ENCODE measurements at places on chromosomes 5 and 9.

DNA sequence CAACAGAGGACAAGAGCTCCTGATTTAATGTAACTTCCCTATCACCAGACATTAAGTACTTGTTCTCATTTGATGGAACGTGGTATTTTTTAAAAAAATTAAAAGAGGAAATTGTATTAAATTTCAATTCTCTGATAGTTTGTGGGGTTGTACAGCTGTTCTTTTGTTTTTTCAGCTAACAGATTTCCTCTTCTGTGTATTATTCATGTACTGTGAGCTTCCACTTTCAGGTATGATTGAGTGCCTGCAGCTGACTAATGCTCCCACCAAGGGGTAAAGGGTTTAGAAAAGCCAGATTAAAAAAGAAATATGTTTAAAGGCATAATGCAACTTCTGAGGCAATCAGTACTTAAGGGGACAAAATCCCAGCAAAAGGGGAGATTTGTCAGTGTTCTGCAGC, 117.7 kb upstream of the ACTBL2 start:
- no peak for DNase-seq

- DNase-seq: no peak
Observed at GRCh38 chr9:135356021-135356420, 123.6 kb upstream of the PPP1R26 start.

- no peak for DNase-seq
Observed at GRCh38 chr5:22431840-22432239, 421.3 kb downstream of the CDH12 start.

- DNase-seq: peak; percentile 48
Observed at GRCh38 chr9:95004411-95005277, 278.1 kb downstream of the AOPEP start.

DNA sequence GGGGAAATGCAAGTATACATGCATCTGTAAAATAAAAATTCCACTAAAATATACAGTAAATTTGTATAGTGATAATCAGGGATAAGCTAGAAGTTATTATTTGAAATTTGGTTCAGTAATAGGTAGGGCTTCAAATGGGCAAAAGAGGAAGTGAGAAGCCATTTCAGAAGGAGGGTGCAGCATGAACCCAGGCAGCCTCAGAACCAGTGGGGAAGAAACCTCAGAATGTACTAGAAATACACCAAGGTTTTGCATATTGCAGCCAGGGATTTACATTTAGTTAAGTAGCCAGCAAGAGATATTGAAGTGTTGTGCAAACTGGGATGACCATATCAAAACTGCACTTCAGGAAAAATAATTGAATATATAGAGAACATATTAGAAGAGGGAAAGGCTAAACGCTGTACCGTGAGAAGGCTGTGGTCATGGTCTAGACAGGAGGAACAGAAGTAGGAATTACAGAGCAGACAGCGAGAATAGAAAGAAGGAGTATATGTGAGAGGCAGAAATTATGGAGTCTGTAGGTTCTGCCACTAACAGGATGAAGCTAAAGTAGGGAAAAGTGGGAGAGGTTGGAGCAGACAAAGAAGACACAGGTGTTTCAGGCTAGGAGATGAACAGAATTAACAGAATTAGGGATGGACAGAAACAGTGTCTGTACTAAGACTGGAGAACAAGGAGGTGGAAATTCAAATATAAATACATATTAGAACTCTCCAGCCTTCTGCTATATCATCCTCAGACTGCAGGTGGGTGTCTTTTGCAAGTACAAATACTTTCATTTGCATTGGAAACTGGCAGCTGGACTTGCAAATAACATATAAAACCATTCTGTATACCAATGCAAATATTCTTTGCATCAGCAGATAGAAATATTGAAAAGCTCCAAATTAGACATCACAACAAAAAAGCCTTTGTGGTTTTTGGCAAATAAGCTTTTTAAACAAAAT, 335.6 kb downstream of the ZNF608 start:
- no peak for DNase-seq

GRCh38 chr5:78779262-78779661, 130.7 kb upstream of the LHFPL2 start:
- DNase-seq: no peak

DNA sequence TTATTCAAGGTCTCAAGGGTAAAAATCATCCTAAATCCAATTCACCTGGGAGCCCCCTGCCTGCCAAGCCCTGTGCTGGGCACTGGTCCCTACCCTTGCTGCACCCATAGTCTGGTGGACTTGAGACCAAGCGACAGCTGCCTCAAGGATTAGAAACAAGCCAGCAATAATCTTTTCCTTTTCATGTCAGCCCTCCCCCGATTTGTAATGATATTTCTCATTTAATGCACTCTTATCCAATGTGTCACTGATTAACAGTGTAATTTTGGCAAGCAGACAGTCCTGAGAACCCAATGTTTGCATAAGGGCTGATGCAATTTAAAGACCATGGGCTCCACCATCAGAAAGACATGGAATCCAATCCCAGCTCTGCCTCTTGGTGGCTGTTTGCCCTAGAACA, 108.9 kb downstream of the ACTL7B start:
- DNase-seq: no peak

GRCh38 chr9:8762479-8763085, 963.0 kb upstream of the DMAC1 start:
- DNase-seq: no peak

DNA sequence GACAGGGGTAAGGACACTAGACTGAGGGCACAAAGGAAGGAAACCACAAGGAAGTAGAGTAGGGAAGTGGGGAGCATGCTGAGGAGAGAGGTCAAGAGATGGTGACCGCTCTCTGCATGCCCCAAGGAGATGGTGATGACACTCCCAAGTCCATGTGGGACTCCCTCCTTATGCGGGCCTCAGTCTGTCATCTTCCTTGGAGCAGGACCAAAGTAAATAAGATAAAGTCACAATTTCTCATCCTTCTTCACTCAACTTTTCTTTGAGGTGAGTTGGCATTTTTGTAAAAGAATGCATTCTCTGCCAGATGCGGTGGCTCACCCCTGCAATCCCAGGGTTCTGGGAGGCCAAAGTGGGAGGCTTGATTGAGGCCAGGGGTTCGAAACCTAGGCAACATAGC, 256.7 kb downstream of the DOCK8 start:
- no peak for DNase-seq

DNA sequence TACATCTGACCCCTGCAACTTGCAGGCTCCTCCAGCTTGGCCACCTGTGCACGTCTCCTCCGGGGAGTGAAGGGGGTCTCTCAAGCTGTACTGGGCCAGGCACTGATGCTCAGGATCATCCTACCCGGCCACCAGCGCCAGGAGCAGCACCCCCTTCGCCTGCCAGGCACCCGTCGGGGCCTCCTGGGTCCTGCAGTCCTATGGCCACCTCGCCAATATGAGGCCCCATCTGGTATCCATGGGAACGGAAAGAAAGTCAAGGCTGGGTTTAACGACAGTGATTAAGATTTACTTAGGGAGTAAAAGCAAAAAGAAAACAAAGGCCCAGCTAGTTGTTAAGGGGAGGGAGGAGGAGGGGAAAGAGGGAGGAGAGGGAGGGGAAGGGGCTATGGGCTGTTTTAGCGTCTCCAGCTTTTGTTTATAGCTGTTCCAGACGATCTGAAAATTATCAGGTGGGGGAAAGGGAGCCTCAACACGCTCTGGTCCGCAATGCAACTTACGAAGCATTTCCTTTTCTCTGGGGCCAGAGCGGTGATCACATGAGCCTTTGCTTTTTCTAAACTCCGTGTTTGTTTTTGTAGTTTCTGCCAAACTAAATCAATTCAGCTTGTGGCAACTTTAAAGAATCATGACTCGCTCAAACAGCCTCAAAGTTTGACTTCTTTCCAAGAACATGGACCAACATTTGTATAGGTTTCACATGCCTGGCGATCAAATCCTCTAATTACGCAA, 132.4 kb downstream of the ROR2 start:
- no peak for DNase-seq

- DNase-seq: no peak
Observed at GRCh38 chr5:35765921-35766320, 90.8 kb upstream of the IL7R start.

DNA sequence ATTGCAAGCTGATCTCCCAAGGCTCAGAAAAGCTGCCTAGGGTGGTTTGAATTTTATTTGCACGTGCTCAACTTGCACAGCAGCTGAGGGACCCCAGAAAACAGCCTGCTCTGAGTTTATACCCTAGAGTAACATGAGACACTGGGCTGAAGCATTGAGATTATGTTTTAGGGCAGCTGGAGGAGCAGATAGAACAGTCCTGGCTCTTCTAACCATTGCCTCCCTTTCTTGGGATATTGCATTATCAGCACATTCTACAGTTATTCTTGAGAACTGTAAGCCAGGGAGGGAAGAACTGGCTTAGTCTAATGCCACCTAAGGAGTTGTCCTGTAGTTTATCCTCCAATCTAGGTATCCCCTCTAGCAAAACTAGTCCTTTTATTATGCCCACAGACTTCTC, 10.3 kb downstream of the SMC2 start:
- DNase-seq: no peak

- no peak for DNase-seq
Observed at GRCh38 chr9:108816037-108816436, 39.7 kb downstream of the ACTL7B start.

- no peak for DNase-seq
Observed at GRCh38 chr5:134142052-134142451, 27.6 kb downstream of the TCF7 start.

DNA sequence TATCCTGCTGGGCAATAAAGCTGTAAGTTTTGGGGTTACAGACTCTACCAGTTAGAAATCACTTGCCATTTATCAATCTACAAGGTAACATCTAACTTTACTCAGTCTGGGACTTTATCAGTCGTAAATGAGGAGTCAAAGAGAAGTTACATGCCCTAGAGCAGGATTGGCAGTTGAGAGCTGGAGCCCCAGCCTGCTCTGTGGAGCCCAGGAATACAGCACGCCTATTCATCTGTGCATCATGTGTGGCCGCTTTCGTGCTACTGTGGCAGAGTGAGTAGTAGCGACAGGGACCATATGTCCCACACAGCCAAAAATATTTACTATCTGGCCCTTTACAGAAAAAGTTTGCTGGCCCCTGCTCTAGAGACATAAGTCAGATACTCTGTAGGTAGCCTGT, 152.5 kb upstream of the NTRK2 start:
- no peak for DNase-seq

GRCh38 chr9:98916660-98917059, 27.0 kb upstream of the COL15A1 start:
- DNase-seq: no peak

GRCh38 chr5:69030358-69031062, 63.3 kb upstream of the SLC30A5 start:
- no peak for DNase-seq

DNA sequence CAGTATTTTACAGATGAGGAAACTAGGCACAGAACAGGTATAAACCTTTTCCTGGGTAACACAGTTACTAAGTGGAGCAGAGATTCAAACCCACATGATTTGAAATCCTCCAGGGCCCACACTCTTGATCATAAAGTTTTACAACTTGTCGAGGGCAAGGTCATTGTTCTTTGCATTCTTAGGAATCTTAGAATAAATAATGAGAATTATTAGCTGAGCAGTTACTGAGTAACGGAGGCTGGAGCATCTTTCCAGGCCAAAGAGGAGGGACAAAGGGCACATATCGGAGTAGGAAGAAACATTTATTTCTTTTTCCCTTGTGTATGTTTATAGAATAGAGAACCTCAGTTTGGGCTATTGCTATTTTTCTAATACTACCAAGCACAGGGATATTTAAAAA, 27.1 kb upstream of the F2R start:
- no peak for DNase-seq

- DNase-seq: no peak
Observed at GRCh38 chr9:123368023-123368422, 12.0 kb downstream of the CRB2 start.

- no peak for DNase-seq
Observed at GRCh38 chr5:66223637-66224036, 79.5 kb downstream of the SREK1 start.

DNA sequence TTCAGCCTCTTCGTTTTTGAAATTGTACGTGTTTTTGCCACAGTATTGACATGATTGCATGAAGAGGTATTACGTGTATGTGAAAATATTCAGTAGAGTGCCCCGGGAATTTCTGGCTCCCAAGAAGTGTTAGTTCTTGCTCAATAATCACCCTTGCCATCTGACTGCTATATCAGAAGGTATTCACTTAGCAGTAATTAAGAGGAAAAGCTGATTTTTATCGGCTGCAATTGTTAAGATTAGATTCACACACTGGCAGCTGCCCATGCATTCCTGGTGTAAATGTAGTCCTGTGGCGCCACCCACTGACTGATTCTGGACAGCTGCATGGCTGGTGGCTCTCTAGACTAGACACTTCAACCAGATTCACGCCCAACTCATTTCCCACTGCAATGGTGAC, 440.1 kb upstream of the ADAMTS16 start:
- peak; percentile 89 for DNase-seq

DNA sequence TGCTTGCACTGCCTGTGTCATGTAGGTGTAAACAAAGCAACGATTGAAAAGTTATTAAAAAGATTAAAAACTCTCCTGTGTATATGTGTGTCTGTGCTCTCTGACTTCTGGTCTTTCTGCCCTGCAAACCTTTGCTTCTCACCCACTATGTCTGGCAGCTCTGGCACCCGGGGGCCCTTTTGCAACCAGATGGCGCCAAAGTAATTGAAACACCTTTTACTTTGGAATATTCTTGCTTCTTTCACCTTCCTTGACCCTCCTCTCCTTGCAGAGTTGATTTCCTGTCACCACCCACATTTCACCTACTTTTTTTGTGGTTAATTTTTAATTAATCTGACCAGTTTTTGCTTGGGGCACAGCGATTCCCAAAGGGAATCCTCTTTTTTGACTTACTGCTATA, 275.5 kb downstream of the ARHGEF28 start:
- peak; percentile 24 for DNase-seq

- no peak for DNase-seq
Observed at GRCh38 chr9:127546125-127546832, 65.8 kb upstream of the STXBP1 start.

DNA sequence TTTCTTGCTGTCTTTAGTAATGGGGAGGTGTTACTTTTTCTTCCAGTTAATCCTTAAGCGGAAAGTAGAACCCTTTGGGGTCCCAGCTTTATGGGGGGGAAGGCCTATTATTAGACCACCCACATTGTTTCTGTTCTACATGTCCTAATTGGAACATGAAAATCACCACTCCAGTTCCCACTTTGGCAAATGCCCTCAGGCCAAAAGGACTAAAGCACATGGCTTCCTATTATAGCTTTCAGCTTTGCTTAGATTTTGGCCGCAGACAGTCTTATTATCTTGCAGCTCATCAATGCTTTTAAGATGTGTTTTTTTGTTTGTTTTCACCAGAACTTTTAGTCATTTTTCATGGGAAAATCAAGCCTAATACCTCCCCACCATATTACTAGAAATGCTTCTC, 296.8 kb upstream of the ANKH start:
- DNase-seq: no peak

DNA sequence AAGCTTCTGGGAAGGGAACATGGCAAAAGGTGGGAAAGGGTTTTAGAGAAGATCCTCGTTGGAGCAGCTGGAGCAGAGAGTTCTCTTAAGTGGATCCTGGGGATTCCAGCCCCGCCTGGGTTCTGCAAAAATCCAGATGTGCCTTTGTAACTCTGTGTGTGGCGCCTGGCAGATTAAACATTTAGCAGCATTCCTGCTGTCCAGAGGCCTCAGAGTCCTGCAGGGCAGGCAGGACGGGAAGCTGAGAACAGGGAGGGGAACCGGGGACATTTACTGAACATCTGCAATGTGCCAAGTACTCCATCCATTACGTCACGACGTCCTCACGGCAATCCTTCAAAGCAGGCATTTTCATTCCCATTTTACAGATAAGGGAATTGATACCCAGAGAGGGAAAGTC, 6.0 kb downstream of the EIF4E1B start:
- DNase-seq: no peak
